Right lobe of liver (tissue), 6 donors: ENCODE measurements at places on chromosomes 12 and 14.

GRCh38 chr12:52310622-52311284 is 10.4 kb downstream of the KRT83 start:
- DNase-seq = no peak

DNA sequence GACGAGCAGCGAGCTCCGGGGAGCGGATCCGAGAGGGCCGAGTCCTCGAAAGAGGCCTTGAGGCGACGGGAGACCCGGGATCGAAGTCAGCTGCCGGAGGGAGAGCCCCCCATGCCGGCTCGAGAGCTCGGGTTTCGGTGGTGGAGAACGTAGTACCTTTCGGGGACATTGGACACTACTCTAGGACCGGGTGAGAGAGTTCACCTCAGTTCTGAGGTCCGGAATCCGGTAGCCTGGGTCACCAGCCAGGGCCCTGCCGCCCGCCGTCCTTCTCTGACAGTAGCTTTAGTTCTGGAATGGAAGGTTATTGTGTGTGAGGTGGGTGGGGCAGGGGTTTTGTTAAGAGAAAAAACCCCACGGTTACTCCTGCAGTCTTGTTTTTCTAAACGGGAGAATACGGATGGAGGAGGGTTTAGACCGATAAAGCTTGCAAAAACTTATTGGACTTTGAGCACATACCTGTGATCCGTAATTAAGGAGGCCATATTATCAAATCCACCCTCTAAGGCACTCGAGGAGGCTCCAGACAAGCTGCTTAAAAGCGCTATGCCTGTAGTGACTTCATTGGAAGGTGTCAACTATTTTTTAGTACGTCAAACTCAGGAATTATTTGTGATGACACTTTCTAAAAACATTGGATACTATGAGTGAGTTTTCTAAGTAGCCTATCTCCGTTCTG is 765 bp downstream of the SCYL2 start:
- no peak for DNase-seq

GRCh38 chr14:26913786-26914185 is 316.0 kb upstream of the NOVA1 start:
- no peak for DNase-seq

- no peak for DNase-seq
These were observed 907 bp upstream of the EFS start for GRCh38 chr14:23365732-23366425.

DNA sequence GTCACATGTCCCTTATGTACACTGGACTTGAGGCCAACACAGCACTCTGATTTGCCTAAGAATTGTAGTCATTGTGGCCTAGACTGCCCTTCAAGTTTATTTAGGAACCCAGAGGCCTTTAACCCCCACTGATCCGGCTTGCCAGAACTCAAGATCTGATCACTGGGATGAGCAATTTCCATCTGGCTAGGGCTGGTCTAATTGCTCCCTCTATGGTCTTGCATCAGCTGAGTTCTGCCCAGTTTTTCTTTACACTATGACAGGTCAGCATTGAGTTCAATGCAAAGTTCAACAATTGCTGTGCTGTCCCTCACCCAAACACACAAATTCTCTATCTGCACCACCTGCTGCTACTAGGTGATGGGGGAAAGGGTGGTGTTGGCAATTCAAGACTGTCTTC is 146.9 kb upstream of the MDGA2 start:
- DNase-seq = no peak

- DNase-seq = no peak
These were observed 20.0 kb upstream of the SGPP1 start for GRCh38 chr14:63747846-63748245.

GRCh38 chr12:130571089-130571488 is 145.0 kb downstream of the RIMBP2 start:
- DNase-seq = no peak

DNA sequence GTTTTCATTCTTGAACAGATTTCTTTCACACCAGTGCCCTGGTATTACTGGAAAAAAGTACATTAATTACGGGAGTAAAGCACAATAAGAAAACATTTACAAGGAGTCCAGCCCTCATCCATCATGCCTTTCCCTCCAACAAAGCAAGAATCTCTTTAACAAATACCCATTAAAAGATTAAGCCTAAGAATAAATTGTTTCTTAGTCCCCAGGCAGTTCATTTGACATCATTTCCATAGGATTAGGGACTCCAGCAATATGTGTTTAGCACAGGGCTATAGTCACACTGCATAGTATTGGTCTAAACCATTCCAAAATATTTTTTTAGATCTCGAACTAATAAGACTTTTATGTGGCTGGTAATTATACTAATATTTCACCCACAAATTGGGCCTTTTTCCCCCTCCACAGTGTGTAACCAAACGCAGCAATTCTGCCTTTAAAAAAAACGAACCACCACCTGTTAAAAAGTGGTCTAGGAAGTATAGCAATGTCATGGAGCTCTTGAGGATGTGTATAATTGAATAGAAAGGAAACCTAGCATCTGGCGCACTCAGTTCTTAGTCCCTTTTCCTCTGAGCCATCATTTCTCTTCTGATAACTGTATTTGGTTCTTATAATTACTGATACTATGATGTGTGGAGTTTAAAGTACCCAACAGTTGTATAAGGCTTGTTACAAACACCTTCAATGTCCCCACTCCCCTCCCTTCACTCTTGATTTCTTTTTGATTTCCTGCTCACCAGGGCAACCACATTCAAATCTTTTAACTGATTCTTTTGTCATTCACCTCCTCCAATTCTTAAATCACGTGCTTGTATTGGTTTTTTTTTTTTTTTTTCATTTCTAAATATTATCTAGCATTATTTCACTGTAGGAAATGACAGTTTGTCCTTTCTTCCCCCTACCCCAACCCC is 138.7 kb downstream of the ETV6 start:
- DNase-seq = no peak

- DNase-seq = no peak
These were observed 2.1 kb downstream of the TAOK3 start for GRCh38 chr12:118370601-118371000.

- peak; percentile 88 for DNase-seq
These were observed 527 bp downstream of the CAMKK2 start for GRCh38 chr12:121295746-121296617.

- DNase-seq = no peak
These were observed 44.3 kb downstream of the KCNA5 start for GRCh38 chr12:5087831-5088554.
